Caco-2 (cell line): ENCODE measurements at places on chromosomes 7 and 10.
A peak's percentile ranks its signal among the peaks of the same experiment; 100 is the strongest.

DNA sequence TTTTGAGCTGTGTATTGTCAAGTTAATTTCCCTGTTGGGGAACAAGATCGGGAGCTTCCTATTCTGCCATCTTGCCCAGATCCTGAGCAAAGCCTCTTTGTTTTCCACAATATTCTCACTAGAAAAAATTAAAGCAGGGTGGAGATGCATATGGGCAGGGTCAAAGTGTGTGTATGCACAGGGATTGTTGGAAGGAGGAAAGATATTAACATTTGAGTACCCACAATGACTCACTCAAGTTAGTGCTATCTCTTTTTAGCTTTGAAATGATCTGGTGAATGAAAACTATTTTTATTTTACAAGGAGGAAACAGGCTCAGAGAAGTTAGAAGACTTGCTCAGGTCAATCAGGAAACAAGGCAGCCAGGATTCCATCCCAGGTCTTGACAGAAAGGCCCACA lies 6.7 kb upstream of the BTBD16 start:
- DNase-seq = no peak

GRCh38 chr7:6171532-6172223 lies 100.7 kb downstream of the CYTH3 start:
- no peak for DNase-seq

GRCh38 chr10:17147884-17148489 lies 18.4 kb upstream of the CUBN start:
- DNase-seq = peak; percentile 65

- no peak for DNase-seq
Observed at GRCh38 chr7:98456866-98457265, 56.0 kb upstream of the BAIAP2L1 start.

DNA sequence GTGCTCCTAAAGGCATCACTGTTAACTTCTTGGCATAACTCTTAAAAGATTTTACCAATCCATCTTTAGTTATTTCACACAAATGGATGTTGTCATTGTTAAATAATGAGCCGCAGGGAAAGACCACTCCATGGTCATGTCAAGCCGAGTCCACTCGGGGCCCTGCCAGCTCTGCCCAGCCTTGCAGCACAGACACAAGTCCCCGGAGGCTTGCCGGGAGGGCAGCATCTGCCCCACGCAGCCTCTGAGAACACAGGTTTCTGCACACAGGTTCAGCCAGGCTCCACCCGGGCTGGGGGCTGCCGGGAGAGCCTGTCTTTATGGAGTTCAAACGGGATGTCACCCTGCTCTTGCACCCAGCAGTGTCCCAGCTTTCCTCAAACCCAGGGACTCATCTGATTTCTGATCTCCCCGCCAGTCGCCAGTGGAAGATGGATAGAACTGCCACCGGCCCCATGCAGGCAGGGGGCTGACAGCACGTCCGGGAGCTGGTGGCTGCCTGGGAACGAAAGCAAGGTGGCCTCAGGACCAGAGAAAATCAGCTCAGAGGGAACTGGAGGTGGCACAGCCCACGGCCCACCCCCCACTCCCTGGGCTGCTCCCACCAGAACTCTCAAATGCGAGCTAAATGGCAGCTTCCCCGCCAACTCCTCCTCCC lies 156.2 kb downstream of the TCERG1L start:
- DNase-seq = no peak

DNA sequence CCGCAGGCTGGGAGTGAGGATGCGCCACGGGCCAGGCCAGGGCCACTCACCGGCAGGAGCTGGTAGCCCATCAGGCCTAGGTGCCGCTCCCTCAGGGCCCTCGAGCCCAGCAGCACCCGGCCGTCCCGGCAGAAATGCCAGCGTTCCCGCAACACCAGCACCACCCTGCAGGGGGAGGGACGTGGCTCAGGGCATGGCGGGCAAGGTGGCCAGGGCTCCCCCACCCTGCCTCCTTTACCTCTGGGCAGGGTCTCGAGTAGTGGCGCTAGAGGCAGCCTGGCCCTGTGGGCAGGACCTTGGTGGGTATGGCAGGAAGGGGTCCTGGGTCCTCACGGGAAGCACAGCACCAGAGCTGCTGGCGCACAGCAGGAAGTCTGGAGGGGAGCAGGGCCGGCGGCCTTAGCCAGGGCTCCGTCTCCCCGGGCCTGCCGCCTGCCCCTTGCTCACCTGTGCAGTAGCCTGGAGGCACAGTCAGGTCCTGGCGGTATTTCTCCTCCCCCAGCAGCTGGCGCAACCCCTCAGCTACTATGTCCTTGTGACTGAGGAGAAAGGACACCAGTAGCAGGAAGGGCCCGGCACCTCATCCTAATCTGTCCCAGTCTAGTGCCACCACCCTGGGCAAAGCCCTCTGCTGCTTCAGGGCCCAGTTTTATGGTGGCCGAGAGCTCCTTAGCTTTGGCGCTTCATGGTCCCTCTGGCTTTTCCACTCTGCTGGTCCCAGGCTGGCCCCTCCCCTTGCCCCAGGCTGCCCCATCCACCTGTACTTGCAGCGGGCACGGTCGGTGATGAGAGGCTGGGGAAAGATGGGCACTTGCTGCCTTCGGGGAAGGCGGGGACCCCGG lies 3.5 kb downstream of the FASTK start:
- DNase-seq = peak; percentile 48
